ENCODE measurements at places on chromosomes 2 and 18.

DNA sequence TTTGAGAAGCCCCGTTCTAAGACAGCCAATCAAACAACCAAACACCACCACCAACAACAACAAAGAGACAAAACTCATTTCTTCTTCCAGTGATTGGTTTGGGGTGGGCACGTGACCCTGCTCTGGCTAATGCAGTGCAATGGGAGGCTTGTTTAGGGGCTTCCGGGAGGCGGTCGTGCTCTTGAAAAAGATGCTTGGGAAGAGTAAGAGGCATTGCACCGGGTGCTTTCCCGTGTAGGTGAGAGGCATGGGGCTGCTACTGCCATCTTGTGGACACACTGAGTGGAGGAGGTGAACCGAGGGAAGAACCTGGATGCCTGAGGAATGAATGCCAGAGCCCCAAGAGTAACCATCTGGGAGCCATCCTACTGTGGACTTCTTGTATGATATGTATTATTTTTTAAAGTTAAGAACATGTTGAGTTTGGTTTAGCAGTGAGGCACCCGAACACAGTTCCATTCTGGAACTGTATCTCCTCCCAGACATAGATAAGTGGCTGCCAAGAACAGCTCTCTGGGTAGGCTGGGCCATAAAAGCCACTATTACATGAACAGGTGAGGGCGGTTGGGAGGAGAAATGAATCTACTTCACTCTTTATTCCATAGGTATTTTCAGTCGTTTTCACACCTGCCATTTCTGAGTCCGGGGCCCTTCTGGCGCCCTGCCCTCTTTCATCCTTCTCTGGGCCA, 19.1 kb upstream of the ARHGAP25 start:
- peak; percentile 31 for DNase-seq

DNA sequence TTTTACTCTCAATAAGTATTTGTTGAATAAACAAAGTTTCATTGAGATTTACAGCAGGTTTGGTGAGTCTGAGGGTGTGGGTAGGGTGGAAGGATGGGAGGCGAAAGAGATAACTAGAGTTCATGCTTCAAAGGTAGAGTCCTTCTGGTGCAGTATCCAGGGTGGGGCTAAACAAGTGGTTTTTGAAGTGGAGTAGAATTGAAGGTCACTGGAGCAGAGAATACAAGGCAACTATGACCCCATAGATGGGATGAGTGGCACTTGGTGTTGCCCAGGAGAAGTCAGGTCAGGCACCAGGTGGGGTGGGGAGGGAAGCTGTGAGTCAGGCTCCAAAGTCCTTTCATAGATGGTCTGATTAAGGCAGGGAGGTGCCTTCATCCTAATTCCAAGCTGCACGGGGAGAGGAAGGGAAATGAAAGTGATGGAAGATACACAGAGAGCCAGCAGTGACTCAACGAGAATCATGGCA, 6.6 kb upstream of the CAB39 start:
- no peak for DNase-seq

DNA sequence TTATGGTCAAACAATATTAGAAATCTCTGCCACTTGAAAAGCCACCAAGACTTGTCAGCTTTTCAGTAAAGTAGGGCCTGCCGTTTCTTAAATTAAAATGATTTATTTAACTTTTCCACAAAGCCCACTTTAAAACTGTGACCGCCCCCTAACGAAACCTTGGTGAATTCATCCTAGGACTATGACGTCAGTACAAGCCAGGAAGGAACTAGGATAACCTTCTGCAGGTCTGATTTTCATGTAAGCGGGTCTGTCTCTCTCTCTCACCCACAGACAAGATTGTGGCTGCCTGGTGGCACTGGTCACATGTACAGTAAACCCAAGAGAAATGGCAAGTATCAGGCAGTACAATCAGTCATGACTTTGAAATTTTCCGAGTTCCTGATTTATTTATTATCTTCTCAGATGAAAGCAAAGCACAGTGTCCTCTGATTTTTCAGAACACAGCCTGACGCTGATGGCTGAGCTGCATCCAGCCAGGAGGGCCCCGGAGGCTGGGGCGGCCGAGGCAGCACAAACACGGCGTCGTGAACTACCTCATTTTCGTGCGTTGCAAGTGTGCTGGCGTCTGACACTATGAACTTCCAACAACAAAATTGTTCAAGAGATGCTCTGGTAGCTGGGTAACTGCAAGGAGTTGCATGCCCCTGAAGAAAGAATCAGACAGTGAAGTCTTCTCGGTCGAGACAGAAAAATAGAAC, 18.9 kb downstream of the SALL3 start:
- no peak for DNase-seq

GRCh38 chr2:150526827-150527226, 39.4 kb upstream of the RND3 start:
- DNase-seq, result no peak

DNA sequence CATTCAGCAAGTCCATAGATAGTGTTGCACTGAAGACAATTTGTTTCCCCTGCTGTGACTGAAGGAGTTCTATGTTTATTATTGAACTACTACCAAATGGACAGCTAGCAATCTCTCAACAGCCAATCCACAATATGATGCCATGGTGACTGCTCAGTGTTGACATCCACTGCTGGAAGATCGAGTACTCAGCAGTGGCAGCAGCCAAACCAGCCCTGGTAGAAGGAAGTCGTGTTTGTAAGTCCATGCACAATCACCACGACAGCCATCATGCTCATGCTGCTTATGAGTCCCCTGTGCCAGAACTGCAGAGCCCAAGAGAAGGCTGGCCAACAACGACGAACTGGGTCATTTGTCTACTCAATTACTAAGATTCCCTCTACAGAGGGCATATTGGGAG, 66.4 kb downstream of the OSR1 start:
- no peak for DNase-seq

DNA sequence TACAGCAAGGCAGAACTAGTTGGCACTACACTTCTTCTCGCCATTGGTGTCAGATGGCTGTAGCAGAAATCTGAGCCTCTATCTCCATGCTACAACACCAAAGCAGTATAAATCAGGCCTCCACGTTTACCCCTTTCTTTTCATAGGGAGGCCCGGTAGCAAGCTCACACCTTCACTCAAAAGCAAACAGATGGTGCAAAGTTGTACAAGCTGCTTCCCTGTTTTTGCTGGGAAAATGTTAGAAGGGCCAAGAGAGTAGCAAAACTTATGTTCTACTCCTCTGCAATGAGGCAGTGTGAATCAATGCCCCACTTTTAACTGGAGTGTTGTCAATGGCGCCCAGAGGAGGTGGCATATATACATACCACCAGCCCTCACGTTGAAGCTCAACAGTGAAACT, 369.6 kb upstream of the NRXN1 start:
- no peak for DNase-seq
